ENCODE measurements at places on chromosomes 11 and 22.

- ATAC-seq: no peak
Observed at GRCh38 chr11:11430431-11430830, 77.4 kb upstream of the CSNK2A3 start.

DNA sequence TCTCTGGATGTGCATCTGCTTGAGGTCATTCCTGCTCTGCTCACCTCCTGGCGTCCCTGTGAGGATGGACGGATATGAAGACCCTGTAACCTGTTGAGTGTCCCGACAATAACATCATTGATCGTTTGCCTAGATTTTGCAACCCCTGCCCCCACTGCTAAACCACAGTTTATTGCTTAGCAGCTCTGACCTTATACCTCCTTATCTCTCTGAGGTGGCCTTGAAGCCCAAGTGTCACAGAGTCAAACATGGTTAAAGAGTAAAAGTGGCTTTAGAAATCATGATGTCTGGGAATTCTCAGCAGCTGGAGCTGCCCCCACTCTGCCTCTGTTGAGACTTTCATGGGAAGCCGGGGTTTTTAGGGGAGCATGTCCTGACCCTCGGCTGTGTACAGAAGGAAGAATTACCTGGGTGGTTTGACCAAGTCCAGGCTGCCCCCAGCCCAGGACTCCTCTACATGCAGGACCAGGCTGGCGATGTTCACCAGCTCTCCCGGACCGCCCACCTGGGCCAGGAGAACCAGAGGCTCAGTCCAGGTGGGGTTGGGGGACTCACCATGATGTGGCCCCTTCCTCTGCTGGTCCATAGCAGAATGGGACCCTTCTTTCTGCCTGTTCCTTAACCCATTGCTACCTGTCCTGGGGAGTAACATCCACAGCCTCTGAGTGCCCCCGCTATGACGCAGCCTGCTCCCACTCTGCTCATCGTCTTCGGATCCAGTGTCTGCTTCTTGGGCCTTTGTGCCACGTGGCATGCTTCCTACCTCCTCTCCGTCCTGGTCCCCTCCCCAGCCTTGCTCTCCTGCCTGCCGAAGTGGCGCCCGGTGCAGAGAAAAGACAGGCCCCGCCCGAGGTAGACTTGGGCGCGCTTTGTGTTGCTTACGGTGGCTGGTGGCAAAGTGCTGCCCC lies 33.4 kb upstream of the FTH1 start:
- ATAC-seq: no peak

DNA sequence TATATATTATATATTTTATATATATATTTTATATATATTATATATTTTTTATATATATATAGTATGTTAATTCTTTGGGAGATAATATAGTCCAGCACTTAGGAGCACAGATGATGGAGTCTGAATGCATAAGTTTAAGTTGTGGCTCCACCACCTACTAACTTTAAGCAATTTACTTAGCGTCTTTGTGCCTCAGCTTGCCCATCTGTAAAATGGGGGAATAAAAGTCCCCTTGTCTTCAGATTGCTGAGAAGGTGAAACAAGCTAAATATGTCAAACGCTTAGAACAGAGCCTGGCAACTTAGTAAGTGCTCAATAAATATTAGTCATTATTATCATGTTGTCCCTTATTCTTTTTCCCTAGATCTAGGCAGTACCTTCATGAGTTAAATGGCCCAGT lies 27.5 kb downstream of the DSCAML1 start:
- ATAC-seq: no peak

GRCh38 chr11:87423161-87423560 lies 385.4 kb downstream of the TMEM135 start:
- no peak for ATAC-seq

- ATAC-seq: no peak
Observed at GRCh38 chr22:46286006-46286405, 10.7 kb upstream of the GTSE1 start.

DNA sequence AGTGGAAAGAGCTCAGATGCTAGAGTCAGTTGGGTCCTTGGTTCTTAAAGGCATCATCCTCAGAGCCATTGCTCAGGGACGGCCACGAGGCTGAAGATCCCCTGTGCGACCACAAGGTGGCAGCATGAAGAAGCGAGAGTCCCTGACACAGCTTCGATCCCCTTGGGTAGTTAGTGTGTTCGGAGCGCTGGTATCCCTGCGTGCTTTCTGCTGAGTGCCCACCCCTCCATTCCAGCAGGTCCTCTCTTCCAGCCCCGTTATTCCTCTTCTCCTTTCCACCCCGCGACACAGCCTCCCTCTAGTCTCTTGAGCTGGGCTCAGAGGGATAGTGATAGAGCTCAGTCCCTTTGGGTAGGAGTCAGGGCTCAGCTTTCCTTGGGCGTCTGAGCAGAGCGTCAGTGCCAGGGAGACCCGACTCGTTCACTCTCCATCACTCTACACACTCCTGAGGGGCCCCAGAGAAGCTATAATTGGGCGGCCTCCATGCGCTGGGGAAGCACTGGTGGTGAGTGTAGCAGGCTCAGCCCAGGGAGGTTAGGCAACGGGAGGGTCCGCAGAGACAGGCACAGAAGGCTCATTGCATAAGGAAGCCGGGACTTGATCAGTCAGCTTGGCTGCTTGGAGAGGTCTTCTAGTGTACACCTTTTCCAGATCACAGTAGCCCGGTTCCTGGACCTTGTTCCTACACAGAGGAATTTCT lies at the start of gene OR51D1:
Gene OR51D1, plus strand, starts transcription at position 516 of the 700 bp plus-strand sequence. CDS start 2,314 bp downstream, outside the sequence.
- peak; percentile 86 for ATAC-seq

DNA sequence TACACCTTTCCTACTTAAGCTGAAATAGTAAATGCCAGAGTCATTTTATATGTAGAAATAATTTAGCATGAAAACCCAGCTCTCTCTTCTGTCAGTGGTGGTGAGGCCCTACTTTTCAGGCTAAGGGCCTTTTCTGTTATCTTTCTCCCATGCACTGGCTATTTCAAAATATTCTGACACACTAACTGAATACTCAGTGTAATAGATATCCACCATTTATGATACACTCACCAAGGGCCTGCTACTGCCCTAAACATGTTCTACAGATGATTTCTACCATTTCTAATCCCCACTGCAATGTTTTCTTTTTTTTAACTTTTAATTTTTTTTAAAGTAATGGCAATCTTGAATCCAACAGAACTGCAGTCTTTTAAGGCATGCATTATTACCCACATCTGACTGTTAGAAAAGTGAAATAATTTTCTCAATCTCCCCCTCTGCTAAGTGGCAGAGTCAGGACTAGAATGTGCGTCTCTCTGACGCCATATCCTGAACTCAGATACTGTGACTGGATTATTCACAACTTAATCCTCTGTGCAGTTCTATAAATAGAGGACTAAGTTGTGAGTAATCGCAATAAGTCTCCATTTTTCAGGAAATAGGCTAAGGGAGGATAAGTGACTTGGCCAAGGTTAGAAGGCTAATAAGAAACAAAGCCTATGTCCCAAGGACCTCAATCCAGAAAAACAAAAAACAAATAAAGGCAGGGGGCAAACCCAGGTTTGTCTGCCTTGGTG lies 44.0 kb downstream of the GRAMD1B start:
- no peak for ATAC-seq

DNA sequence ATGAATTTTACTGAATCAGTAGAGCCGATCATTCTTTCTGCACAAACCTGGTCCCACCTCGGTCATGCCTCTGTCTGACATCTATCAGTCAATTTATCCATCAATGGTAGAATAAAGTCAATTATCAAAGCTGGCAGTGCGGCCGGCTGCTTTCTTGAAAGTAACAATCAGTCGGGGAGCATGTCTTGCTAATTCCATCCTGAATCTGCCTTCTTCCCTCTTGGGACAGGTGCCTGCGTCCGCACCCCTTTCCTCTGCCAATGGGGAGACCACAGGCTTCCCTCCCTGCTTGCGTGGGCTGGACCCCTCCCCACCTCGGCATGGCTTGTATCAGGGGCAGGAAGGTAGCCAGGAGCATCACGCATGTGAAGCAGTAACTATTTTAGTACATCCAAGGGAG lies 962.9 kb downstream of the BRD1 start:
- no peak for ATAC-seq

DNA sequence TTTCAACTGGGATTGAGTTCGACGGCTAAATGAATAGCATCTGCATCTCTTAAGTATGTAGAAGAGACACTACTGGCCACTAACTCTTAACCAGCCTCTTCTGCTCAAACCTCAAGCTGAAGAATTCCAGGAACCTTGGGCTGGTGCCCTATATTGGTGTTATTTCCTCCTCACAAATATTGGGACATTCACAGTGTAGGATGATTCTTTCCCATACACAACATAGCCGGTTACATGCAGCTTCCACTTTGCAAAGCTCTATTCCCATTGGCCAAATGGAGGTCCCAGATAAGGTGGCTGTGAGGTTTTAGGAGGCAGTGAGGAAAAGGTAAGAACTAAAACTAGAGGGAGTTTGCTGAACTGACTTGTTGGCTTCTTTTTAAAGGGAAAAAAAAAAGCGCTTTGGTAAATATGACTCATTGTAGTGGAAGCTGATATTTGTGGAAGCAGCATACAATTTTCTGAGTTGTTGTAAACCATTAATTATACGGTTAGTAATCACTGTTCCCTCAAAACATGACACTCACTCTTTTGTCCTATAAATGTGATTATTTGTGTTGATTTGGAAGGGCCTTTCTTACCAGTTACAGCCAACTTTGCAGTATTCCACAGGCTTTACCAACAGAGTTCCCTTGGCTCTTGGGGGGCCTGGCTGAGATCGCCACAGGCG lies 17.6 kb downstream of the C22orf31 start:
- no peak for ATAC-seq

GRCh38 chr11:76493040-76493439 lies 48.2 kb downstream of the EMSY start:
- ATAC-seq: no peak

DNA sequence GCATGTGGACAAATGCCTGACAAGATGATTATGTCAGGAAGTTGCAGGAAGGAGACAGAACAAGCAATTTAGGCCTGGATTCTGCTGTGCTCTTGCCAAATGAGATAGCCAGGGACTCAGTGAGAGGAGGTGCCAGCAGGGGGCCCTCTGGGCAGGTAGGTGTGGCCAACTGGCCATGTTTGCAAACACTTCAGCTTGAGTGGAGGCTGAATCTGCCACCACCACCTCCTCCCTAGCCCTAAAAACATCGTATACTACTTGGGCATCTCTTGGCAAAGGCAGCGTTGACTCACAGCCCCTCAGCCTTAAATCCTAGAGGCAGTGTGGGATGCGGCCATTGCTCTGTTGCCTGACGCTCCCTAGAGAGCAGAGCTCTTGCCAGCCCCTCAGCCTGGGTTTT lies 95.1 kb upstream of the PLET1 start:
- ATAC-seq: peak; percentile 19

DNA sequence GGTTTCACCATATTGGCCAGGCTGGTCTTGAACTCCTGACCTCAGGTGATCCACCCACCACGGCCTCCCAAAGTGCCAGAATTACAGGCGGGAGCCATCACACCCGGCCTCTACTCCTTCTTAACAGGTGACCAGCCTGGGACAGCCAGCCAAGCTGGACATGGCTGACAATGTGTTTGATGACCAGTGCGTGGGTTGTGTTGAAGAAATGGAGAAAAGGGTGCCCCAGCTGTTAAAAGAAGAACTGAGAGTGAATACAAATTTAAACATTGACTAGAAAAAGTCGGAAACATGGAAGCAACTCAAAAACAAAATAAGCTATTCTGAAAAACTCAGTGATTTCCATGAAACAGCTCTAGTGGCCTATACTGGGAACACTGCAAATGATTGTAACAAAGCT lies 86.5 kb upstream of the CLPB start:
- no peak for ATAC-seq

DNA sequence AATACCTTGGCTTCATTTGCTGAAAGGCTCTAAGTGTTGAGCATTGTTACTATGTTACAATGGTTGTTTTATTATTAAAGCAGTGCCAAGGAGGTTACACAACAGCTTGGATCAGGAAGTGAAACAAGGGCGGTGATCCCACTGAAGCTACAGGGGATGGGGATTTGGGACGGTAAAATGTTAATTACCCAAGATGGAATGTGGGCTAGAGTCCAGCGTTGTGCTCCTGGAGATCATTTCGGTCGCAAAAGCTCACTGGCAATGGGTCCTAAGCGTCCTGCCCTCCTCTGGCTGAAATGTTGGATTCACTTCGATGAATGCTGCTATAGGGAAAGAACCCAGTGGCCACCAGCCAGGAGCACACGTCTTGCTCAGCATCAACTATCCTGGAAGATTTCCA lies 48.3 kb downstream of the FAM83F start:
- ATAC-seq: peak; percentile 18

- ATAC-seq: no peak
Observed at GRCh38 chr11:121650351-121651256, 197.8 kb upstream of the SORL1-AS1 start.

DNA sequence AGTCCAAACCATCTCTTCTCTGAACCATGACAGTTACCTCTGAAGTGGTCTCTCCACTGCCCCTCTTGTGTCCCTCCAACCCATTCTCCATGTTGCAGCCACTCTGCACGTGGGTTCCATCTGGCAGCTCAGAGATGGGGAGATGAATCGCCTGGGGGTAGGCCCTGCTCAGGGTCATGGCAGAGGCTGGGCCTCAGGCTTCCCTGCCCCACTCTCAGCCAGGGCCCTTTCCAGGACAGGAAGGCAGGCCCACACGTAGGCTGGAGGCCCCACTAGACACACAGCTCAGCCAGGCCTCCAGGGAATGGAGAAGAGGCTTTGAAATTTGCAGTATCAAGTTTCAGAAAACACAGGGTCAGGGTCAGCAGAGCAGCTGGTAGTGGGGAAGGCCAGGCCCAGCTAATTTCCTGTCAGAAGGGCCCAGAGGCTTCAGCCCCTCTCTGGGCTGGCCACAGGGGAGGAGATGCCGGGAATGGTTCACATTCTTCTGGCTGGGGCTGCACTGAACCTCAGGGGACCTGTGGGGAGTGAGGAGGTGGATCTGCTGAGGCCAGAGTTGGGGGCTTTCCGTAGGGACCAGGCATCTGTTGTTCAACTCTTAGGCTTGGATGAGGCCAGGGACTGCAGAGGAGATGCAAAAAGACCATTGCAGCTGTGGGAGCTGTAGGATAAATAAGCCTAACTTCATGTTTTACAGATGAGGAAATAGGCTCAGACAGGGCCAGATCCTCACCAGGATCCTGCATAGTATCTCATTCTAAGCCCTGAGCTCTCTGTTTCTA lies 101.6 kb downstream of the SWAP70 start:
- ATAC-seq: peak; percentile 86

- no peak for ATAC-seq
Observed at GRCh38 chr11:73716153-73717056, 44.5 kb downstream of the RAB6A start.

DNA sequence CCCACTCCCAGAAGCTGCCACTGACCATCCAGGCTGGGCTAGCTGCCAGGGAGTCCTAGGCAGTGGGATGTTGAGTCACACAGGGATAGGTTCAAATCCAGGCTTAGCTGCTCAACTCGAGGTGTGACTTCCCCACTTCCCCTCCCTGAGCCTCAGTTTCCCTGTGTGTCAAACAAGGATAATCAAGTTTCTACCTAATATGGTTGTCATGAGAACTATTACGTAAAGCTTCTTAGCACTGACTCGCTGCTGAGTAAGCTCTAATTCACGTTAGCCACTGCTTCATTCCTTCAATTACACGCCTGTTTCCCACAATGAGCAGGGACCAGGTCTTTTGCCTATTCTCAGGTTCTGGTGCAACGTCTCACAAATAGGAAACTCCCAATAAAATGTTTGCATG lies 67.7 kb downstream of the SEZ6L start:
- ATAC-seq: no peak

All from gastroesophageal sphincter (tissue), 4 donors.